ENCODE measurements at places on chromosomes 4 and X. TPM values are rescaled to one million over a fixed set of nuclear protein-coding genes. Genes with fewer than 3 reads are reported as not detected.

LINC00632 gene
- 12.7 TPM for total RNA-seq

CXCL10 gene
- total RNA-seq: not detected

GYPB gene
- not detected for total RNA-seq

BTK gene
- 0.13 TPM for total RNA-seq

F9 gene
- total RNA-seq: not detected

MAGEA9 gene
- total RNA-seq: not detected
